ENCODE measurements at places on chromosomes 3 and 15. TPM values are rescaled to one million over a fixed set of nuclear protein-coding genes. Genes with fewer than 3 reads are reported as not detected.
A peak's percentile ranks its signal among the peaks of the same experiment; 100 is the strongest.

Gene MYL3
- total RNA-seq = 0.50 TPM

Gene GPR27
- total RNA-seq = under 0.01 TPM

Gene RPL32
- total RNA-seq = 1,244 TPM

Gene FHIT
- 2.1 TPM for total RNA-seq

Gene SCAMP5
- 0.50 TPM for total RNA-seq

Gene CCR3
- 0.26 TPM for total RNA-seq

Gene HYAL3
- total RNA-seq = 7.4 TPM

Gene ZDHHC19
- not detected for total RNA-seq

- no peaks in the 10 kb centered on the region for H3K27me3 ChIP-seq
- H3K4me3 ChIP-seq = no peak overlapping the region
- peaks cover 17% of the 10 kb centered on the region for H3K4me1 ChIP-seq
Observed at GRCh38 chr3:42119561-42120355, 28.6 kb downstream of the TRAK1 start.

DNA sequence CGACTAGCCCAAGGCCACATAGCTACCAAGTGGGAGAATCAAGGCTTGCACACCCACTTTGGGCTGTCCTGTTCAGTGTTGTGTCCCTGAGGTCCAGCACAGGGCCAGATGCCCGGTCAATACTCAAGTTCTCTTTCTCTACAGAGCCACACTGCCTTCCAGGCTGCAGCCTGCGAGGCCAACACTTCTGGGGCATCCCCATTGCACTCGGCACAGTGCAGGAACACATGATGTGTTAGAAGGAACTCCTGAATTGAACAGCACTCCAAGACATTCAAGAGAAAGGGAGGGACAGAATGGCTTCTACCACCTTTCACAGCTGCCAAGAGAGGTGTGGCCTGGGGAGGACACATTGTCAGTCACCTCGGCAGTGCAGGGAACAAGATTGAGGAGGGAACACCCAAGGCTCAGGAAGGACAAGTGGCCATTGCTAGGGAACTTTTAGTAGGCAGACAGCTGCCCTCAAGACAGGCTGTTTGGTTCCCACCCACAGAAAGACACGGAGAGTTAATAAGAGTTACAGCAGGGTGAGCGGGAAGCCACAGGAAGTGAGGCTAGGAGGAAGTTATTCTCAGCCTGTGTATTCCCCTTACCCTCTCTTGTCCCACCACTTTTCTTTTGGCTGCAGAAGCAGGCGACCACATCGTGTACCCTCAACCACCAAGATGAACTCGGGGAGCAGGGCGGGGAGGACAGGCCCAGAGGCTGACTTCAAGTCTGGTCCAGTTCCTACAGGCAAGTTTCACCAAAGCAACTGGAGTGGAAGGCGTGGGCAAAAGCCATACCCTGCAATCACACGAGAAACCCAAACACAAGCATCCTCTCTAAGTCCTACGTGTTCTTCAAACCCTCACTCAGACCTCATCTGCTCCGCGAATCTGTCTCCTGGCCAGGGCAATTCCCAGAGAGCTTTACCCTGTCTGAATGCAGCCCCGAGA is 69.4 kb downstream of the SRGAP3 start:
- no peak overlapping the region for H3K27ac ChIP-seq
- no peak overlapping the region for H3K4me3 ChIP-seq
- no peaks in the 10 kb centered on the region for H3K4me1 ChIP-seq
- DNase-seq = no peak
- no peaks in the 10 kb centered on the region for H3K36me3 ChIP-seq

- no peak overlapping the region for H3K4me3 ChIP-seq
- no peak overlapping the region for H3K27ac ChIP-seq
- no peaks in the 10 kb centered on the region for H3K4me1 ChIP-seq
- no peaks in the 10 kb centered on the region for H3K27me3 ChIP-seq
- no peak for DNase-seq
Observed at GRCh38 chr15:65329288-65329983, 25.0 kb downstream of the RNU5B-1 start.

GRCh38 chr3:111669926-111670630 is 74.9 kb upstream of the ZBED2 start:
- peaks cover 5% of the 10 kb centered on the region for H3K4me1 ChIP-seq
- no peaks in the 10 kb centered on the region for H3K36me3 ChIP-seq
- H3K27ac ChIP-seq = no peak overlapping the region
- H3K4me3 ChIP-seq = no peak overlapping the region
- no peaks in the 10 kb centered on the region for H3K27me3 ChIP-seq

GRCh38 chr3:116872688-116873087 is 163.1 kb downstream of the TUSC7 start:
- no peaks in the 10 kb centered on the region for H3K4me1 ChIP-seq
- no peak overlapping the region for H3K4me3 ChIP-seq

DNA sequence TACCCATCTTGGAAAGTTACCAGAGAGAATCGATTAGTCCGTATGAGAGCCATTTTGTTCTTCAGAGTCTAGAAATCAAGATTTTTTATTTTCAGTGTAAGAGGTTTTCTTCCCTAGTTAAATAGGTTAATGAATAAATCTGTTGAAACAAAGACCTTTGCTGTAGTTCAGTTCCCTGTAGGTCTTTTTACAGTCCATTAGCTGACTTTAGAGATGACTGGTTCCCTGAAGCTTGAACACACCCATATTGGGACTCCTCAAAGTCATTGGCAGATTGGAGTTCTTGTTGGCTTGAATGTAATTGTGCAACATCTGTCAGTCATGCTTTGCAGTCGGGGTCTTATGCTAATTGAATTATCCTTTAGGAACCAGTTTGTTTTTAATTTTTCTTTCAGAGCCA is 45.3 kb downstream of the SEMA6D start:
- H3K4me3 ChIP-seq = no peak overlapping the region
- no peak for DNase-seq
- H3K36me3 ChIP-seq = peaks cover 5% of the 10 kb centered on the region

- no peaks in the 10 kb centered on the region for H3K36me3 ChIP-seq
- no peak overlapping the region for H3K4me3 ChIP-seq
- H3K27ac ChIP-seq = no peak overlapping the region
- no peaks in the 10 kb centered on the region for H3K4me1 ChIP-seq
- no peaks in the 10 kb centered on the region for H3K27me3 ChIP-seq
Observed at GRCh38 chr3:175075269-175075668, 216.1 kb downstream of the NAALADL2 start.

DNA sequence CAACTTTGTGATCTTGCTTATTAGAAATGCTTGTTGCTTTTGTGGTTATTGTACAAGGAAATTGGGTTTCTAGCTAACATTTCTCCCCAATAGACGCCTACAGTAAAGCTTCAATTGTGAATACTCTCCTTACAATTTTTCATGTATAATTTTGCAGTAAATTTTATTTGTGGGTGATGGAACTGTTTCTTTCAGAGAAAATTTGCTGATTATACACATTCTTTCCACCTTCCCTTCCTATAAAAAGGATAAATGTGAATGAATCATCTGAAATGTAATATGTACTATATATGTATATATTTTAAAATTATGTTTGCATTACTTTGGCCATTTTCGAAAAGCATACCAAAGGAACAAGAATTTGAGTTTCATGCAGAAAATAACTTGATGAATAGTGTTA is 162.7 kb upstream of the CRBN start:
- no peaks in the 10 kb centered on the region for H3K36me3 ChIP-seq
- H3K27me3 ChIP-seq = no peaks in the 10 kb centered on the region
- DNase-seq = no peak
- no peaks in the 10 kb centered on the region for H3K4me1 ChIP-seq

- H3K4me3 ChIP-seq = no peak overlapping the region
- peaks cover 2% of the 10 kb centered on the region for H3K4me1 ChIP-seq
- DNase-seq = peak; percentile 54
- peaks cover 3% of the 10 kb centered on the region for H3K36me3 ChIP-seq
- H3K27ac ChIP-seq = no peak overlapping the region
Observed at GRCh38 chr3:23856286-23856685, 50.5 kb downstream of the UBE2E1 start.

DNA sequence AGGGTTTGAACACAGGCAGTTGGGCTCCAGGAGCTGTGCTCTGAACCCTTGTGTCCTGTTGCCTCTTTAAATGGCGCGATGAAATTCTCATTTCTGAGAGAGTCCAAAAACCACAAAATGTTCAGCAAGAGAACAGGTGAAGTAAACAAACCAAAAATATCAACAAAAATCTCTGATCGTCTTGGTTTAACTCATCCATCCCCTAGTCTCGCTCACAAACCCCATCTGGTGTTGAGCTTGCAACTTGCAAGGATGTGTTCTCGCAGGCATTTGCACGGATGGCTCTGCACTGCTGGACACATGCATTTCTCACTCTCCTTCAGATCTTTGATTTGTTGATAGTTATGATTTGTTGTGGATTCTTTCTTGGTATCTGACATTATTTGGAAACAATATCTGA is 31.1 kb downstream of the FAH start:
- peaks cover 18% of the 10 kb centered on the region for H3K36me3 ChIP-seq
- no peaks in the 10 kb centered on the region for H3K27me3 ChIP-seq
- H3K27ac ChIP-seq = no peak overlapping the region
- H3K4me3 ChIP-seq = no peak overlapping the region
- DNase-seq = no peak

GRCh38 chr15:85443046-85443445 is 62.6 kb downstream of the AKAP13 start:
- H3K27me3 ChIP-seq = no peaks in the 10 kb centered on the region
- no peak overlapping the region for H3K4me3 ChIP-seq
- no peaks in the 10 kb centered on the region for H3K4me1 ChIP-seq

Measured in fibroblast of lung (primary cell).